Stimulated activated CD4-positive, alpha-beta T cell treated with anti-CD3 and anti-CD28 coated beads, Interleukin-4, amount 100 ng/mL, for 1 hour (primary cell): ENCODE measurements at places on chromosomes 3 and 15.
A peak's percentile ranks its signal among the peaks of the same experiment; 100 is the strongest.

DNA sequence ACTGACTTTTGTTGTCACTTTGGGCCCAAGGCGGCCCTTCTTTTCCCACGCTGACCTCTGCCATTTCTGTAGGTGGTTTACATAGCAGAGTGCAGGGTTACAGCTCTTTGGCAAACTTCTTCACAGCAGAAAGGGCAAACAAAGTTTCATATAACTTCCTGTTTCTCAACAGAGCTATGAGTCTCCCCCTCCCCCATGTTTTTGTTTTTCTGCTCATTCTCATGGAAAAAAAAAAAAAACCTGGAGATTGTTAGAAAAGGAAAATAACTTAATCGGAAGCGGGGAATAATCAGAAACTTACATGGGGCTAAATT lies 342.0 kb upstream of the NR2F2 start:
- no peak for DNase-seq

DNA sequence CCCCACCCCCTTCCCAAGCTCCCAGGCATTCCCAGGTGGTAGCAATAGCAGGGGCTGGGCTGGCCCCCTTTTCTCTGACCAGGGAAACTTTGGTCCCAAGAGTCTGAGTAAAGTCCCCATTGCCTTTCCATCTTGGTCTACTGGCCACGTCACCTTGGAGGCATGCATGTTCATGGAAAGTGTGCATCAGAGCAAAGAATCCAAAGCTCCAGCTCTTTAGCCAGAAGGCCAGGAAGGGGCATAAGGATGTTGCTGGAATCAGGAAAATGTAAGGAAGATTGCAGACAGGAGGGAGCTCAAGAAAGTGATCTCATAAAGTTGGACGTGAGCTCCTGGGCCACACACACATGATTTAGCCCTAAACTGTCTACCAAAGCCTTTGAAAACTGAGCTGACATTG lies 63.6 kb downstream of the KBTBD12 start:
- DNase-seq, result no peak

DNA sequence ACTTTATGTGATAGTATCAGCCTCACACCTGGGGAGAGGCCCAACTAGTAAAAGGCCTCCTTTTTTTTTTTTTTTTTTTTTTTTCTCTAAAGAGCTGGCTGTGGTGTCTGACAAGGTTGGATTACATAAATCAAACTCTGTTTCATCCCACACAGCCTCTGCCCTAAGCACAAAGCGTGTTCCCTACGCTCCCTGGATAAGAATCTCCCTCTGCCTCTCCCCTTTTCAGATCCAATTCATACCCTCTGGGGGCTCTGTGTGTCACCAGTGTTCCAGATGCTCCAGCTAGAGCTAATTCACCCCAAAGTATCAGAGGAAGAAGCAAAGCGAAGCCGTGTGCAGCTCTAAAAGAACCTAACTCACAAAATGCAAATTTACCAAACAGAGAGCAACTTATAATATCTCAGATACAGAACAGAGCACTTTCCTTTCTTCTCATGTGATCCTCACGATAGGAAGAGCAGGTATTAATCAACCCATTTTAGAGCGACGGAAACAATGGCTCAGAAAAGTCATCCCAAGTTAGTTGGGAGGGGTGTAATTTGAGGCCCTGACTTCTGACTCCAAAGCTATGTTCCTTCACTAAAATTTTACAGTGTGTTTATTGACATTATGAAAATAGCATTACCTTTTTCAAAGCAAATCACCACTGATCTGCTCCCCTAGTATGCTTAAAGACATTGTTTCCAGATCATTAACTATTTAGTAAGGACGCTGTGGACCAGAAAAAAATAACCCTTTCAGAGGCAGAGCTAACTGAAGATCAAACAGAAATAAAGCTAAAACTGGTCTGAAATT lies 12.4 kb downstream of the BMF start:
- no peak for DNase-seq

DNA sequence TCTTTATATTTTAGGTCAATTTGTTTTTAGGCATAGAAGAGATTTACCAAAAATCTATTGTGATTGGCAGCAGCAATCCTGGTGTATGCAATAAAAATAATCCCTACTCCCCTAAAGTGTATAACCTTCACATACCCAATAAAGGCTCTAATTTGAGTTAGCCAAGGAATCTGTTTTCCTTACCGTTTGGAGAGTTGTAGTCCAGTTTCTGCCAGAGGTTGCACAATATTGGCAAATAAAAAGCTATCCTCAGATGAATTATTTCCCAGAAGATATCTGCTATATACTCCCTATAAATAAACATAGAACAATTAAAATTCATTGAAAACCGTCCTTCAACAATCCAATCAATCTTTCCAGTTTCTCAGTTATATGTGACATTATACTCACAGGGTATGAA lies 31.1 kb downstream of the ACKR4 start:
- no peak for DNase-seq

DNA sequence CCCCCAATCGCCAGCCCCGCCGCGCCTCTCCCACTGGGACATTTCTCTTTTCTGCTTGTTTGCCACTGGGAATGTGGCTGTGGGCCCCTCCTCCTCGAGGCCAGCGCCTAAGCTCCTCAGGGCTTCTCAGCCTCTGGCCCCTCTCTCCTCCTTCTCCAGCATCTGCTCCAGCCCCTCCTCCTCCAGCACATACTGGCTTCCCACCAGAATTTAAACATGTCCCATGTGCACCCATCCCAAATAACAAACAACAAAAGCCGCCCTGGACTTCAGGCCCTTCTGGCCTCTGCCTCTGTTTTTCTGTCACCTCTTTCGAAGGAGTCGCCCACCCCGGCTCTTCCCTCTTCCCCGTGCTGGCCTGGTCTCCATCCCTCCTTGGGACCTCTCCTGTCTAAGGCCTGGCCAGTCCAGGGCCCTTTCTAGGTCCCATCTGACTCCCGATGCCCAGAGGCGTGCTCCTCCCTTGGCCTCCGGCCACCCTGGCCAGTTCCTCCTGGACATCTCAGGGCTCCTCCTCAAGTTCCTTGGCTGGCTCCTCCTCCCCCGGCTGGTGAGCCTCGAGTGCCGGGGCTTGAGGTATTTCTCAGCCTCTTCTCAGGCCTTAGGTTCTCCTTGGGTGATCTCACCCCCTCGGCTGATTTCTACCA lies 94.6 kb upstream of the SLC6A6 start:
- DNase-seq, result no peak

- DNase-seq, result no peak
Observed at GRCh38 chr3:132726341-132726823, 4.2 kb upstream of the NPHP3 start.

- DNase-seq, result no peak
Observed at GRCh38 chr3:12296511-12296910, 7.6 kb downstream of the PPARG start.

DNA sequence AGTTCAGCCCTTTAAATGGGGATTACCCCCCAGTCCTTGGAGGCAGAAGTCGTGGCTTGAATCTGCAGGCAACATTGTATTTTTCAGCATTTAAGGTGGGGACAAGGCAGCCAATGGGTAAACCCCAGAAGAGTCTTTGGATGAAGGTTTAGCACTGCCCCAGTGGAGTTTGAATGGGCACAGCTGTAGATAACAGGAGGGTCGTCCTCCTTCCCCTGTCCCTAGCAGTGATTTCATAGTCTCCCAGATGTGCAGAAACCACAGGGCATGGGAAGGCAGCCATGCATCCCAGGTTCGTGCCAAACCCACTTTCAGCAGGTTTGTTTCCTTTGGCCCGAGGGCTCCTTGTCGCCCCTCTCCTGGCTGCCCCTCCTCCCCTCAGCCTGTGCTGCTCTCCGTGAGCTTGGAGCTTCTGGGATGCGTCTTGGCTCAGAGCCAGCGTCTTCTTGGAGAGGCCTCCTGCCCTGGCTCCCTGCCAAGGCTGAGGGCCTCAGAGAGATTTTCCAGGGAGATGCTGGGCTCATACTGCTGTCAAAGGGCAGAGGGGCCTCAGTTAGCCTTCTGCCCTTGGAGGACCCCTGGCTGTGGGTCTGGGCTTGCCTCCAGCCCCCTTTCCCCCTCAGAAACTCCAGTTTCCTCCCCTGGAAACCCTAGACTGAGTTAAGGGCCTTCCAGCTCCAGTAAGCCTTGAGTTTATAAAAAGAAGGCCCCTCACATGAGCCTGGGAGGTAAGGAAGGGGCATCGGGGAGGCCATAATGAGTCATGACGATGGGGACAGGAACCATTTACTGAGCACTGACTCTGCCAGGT lies 48.9 kb upstream of the POLG start:
- no peak for DNase-seq

- DNase-seq, result peak; percentile 32
Observed at GRCh38 chr15:100918690-100919480, at the start of gene LRRK1. LRRK1 (plus strand) TSS chr15:100919357; CDS start chr15:100924633, 5,276 bp downstream.

DNA sequence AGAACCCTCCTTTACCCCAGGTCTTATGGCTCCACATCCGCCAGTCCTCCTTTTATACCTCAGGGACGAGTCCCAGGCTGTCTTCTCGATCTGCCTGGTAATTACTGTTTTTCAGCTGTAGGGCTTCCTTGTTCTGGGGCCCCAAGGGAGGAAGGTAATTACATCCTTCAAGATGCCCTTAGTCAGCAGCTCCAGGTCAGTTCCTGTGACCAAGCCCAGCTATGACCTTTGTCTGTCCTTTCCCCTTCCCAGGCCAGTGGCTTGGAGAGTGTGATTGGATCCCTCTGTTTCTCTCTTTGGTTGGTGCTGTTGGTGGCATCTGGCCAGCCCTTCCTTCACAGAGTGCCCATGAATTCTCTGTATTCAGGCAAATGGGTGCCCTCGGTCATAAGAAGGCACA lies 92.6 kb downstream of the AAGAB start:
- no peak for DNase-seq

DNA sequence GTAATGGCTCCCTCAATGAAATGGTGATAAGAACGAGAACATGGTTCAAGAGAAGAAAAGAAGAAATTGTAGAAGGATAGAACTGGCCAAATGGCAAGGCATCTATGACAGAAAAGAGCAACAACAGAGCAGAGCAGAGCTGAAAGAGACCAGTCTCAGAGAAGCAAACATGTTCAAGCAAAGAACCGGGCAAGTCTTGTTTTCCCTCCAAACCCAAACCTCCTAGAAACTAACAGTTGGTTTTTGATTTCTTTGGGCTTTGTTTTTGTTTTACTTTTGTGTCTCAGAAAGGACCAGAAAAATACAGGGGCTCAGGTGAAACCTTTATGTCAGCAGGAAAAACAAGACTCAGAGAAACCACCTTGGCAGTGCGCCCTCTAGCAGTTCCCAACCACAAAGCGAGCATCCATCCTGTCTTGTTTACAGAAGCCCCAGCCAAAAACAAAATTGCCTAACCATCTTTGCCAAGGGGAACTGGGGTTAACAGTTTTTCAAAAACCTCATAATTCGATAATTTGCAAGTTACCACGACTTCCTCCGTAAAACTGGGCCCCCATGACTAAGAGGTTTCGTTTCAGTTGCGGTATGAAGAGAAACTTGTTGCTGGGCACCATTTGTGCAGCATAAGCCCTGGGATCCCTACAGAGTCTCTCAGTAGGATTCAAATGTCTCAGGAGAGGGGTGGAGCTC lies 159.2 kb upstream of the SLC24A5 start:
- no peak for DNase-seq

GRCh38 chr15:72199721-72200212 lies 2.2 kb upstream of the GRAMD2A start:
- peak; percentile 68 for DNase-seq

- no peak for DNase-seq
Observed at GRCh38 chr3:39188271-39189149, 3.9 kb downstream of the XIRP1 start.

- no peak for DNase-seq
Observed at GRCh38 chr3:143360244-143360643, 240.7 kb downstream of the CHST2 start.

GRCh38 chr3:197787412-197787811 lies 3.6 kb upstream of the LRCH3 start:
- DNase-seq, result no peak

DNA sequence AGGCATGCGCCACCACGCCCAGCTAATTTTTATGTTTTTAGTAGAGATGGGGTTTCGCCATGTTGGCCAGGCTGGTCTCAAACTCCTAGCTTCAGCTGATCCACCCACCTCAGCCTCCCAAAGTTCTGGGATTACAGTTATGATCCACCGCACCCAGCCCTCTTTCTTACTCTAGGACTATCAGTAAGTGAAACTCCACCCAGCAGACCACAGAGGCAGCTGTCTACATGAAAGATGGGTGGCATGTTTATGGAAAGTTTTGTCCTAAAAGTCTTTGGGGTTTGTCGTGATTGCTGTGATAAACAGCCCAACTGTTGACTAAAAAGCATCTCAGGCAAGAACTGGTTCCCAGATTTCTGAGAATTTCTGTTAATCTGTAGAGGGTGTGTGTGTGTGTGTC lies 10.9 kb downstream of the ARL6IP5 start:
- DNase-seq, result no peak

GRCh38 chr15:40870716-40871115 lies 3.3 kb downstream of the RHOV start:
- DNase-seq, result no peak

DNA sequence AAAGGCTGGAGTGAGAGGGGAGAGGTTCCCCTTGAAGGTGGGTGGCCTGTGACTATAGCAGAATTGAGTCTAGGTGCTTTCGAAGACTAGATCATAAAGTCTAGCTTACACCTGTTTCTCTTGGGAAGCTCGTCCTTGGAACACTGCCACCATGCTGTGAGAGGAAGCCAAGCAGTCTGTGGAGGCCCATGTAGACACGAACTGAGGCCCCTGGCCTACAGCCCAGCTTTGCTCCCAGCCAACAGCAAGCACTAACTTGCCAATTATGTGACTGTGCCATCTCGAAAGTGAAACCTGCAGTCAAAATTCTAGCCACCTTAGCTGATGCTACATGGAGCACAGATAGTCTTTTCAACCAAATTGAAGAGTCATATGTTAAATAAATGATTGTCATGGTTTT lies 190.5 kb upstream of the NECTIN3 start:
- DNase-seq, result no peak

DNA sequence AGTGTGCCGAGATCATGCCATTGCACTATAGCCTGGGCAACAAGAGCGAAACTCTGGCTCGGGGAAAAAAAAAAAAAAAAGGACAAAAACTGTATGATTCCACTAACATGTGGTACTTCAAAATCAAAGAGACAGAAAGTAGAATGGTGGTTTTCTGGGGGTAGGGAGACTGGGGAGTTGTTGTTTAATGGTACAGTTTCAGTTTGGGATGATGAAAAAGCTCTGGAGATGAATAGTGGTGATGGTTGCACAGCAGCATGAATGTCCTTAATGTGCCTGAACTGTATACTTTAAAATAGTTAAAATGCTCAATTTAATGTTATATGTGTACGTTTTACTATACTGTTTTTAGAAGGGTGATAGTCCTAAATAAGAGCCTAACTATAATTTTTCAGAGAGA lies 27.4 kb downstream of the RAD51 start:
- DNase-seq, result no peak

GRCh38 chr3:170383567-170383966 lies 26.1 kb downstream of the SKIL start:
- DNase-seq, result no peak

GRCh38 chr3:141738891-141739363 lies 829 bp downstream of the RNF7 start:
- no peak for DNase-seq

GRCh38 chr15:68515371-68516095 lies 63.3 kb upstream of the CORO2B start:
- no peak for DNase-seq

GRCh38 chr3:155744626-155745324 lies at the start of gene PLCH1:
PLCH1 (minus strand) TSS chr3:155745071; CDS start chr3:155704224, 40,847 bp downstream.
- peak; percentile 52 for DNase-seq
